ENCODE measurements at places on chromosomes 16 and 17.

DNA sequence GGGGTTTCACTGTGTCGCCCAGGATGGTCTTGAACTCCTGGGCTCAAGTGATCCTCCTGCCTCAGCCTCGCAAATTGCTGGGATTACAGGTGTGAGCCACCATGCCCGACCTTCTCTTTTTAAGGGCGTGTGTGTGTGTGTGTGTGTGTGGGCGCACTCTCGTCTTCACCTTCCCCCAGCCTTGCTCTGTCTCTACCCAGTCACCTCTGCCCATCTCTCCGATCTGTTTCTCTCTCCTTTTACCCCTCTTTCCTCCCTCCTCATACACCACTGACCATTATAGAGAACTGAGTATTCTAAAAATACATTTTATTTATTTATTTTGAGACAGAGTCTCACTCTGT is 3.9 kb downstream of the STH start:
- DNase-seq: no peak

DNA sequence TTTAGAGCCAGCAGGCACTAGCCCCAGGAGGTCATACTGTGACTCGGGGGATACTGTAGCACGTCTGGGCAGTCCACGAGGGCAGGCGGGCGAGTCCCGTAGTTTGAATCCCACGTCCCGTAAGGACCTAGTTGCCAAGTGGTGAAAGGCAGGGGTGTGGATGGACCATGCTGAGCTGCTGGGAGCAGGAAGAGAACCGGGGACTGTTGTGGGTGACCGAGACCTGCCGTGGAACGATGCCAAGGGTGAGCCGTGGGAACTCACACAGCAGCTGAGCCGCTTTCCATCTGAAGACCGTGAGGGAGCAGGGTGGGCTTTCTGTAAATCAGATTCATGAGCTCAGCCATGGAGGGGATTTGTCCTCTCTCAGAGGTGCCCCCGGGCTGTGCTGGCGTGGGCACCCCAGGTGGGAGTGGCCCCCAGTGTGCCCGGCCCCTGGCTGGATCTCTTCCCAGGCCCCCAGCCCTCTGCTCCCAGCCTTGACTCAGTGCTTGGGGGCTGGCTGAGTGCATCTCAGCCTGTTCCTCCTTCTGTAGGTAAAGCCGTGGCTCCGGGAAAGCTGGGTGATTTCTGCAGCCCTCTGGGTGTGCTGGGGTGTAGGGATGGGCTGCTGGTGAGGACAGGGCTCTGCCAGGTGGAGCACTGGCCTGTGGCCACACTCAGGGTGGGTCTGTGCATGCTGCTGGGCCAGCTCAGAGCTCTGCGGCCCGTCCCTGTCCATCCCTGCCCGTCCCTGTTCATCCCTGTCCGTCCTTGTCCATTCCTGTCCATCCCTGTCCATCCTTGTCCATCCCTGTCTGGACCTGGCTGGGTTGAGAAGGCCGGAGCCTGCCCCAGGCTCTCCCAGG is 13.6 kb downstream of the ASPSCR1 start:
- DNase-seq: no peak

DNA sequence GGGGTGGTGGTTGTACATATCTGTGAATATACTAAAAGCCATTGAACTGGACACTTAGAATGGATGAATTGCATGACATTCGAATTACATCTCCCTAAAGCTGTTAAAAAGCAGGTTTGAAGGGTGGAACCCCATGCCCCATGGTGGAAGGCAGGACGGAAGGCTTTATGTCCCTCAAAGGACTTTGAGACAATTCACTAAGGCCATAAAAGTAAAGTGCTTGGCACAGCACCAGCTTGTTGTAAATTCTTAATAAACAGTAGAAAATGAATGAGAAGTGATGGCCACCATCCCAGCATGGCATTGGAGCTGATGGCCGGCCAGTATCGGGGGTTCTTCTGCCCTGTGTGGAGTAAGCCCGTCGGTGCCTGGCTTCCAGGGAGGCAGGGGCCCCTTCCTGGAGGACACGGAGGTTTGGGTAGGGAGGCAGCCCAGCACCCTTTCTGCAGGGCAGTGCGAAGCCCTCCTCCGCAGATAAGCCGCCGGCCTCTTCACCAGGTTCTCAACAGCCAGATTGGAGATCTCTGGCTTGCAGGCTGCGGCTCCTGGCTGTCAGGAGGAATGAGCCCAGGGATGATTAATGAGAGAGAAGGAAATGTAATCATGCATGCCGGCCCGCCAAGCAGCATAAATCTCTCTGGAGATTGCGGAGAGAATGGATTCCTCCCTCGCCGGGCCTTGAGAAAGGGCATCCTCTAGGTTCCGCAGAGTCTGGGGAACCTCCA is 346.9 kb downstream of the FOXL1 start:
- no peak for DNase-seq

- no peak for DNase-seq
Measured at GRCh38 chr17:44206825-44207155, 7.1 kb upstream of the ATXN7L3 start.
